Stimulated activated CD8-positive, alpha-beta memory T cell treated with anti-CD3 and anti-CD28 coated beads, Interleukin-4, amount 100 ng/mL, for 24 hours (primary cell): ENCODE measurements at places on chromosomes 2 and 18.

GRCh38 chr2:231575612-231576256 lies 16.9 kb upstream of the TEX44 start:
- DNase-seq: no peak

GRCh38 chr2:109020217-109020637 lies 31.2 kb upstream of the EDAR start:
- no peak for DNase-seq

- DNase-seq: no peak
Measured at GRCh38 chr2:220466251-220466691, 838.8 kb downstream of the SLC4A3 start.

DNA sequence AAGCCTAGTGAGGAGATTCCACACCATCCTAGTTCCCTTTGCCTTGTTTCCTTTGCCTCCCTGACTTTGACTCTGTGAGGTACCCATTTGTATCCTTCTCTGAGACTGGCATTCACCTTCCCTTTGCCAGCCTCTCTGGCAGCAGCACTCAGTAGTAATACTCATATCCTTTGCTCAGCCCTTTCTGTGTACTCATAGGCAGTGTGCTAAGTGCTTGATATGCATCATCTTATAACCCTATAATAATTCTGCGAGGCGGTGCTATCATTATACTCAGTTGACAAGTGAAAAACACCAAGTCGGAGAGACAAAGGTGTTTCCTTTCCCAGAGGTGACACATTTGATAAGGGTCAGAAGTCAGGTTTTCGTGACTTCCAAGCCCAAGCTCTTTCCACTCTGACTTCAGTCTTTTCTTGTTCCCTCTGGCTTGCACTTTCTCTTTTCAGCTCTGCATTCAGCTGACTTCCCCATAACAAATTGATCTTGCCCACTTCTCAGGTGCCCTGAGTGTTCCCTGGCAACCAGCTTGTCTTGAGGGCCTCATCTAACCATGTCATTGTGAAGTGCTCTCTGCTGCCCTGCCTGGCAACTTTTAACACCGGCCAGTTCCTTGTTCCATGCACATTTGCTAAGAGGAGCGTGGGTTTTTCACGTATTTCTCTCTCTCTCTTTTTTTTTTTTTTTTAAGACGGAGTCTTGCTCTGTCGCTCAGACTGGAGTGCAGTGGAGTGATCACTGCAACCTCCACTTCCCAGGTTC lies 94.5 kb upstream of the UPP2 start:
- no peak for DNase-seq

- DNase-seq: no peak
Measured at GRCh38 chr2:85470850-85471800, 52.6 kb downstream of the SH2D6 start.

DNA sequence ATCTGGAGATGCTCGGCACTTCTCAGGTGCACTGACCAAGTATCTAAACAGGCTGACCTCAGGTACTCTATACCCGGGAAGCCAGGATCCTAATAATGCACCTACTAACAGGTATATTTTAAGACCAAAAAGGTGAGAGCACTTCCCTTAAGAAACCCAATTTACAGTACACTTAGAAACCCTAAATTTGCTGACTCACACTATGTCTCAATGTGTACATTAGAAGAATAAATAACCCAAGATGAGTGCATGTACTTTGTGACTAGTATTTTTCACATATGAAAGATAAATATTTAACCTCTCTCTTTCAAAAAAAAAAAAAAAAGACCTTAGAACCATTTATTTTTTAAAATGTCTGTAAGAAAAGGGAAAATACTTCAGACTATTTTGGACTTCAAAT lies 118.8 kb downstream of the ZNF516 start:
- no peak for DNase-seq

- DNase-seq: no peak
Measured at GRCh38 chr2:159933040-159933726, 129.2 kb downstream of the PLA2R1 start.

GRCh38 chr18:79241755-79242154 lies 154.0 kb upstream of the NFATC1 start:
- DNase-seq: no peak

DNA sequence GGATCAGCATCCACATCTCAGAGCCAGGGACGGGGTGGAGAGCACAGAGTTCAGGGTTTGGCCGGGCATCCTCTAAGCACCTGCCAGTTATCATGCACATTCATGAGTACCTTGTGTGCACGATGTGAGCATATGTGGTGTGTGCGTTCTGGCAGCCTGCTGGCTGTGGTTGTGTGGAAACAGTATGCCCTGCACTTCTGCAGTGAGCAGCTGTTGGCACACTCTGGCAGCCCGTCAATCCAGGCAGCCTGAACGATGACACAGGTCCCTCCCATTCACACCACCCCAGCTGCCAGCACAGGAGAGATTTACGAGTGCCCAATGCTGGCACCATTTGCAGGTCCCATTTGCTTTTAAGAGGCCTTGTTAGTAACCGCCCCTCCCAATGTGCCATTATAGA lies 74.2 kb downstream of the CD8B2 start:
- DNase-seq: no peak

DNA sequence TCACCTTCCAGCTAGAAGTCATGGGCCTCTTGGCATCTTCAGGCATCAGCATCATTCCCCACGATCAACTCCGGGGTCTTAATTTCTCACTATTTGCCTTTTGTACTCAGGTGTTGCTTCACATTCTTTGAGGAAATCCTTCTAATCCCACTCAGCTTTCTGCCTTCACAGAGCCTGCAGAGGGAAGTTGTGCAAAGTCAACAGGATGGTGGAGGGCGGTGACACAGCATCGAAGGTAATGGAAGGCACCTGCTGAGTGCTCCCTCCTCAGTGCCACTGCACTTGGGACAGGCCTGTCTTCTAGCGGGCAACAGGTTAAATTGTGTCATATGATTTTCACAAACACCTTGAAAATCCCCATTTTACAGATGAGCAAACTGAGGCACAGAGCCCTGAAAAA lies 164.0 kb downstream of the EN1 start:
- DNase-seq: no peak

DNA sequence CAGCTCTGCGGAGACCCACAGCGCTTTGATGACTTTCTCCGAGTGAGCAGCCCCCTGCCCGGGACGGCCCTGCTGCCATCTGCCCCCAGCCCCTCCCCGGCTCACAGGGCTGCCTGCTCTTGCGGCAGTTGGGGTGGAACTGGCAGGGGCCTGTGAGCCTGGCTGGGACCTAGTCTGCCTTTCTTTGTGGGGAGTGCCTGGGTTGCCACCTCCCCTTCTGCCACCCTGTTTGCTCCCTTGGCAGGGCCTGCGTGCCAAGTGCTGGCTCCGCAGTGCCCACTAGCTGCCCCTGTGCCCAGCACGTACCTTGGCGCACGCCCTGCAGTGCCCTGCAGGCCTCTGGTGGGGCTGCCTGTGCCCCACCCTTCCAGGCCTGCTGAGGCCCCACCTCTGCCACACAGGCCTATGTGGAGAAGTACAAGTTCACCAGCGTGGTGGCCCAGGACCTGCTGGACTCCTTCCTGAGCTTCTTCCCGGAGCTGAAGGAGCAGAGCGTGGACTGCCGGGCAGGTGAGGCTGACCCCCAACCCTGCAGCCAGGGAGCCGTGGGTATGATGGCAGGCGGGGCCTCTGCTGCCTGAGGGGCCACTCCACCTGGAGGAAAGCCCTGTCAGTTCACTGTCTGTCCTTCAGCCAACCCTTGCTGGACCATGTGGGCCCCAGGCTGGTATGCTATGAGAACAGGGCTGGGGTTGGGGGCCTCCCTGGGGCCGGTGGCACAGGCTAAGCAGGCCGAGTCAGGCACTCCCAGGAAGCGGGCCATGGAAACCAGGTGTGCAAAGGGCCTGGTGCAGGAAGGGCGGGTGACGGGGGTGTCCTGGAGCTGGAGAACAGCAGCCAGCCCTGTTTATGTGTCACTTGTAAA lies 7.0 kb downstream of the RNPEPL1 start:
- DNase-seq: no peak

DNA sequence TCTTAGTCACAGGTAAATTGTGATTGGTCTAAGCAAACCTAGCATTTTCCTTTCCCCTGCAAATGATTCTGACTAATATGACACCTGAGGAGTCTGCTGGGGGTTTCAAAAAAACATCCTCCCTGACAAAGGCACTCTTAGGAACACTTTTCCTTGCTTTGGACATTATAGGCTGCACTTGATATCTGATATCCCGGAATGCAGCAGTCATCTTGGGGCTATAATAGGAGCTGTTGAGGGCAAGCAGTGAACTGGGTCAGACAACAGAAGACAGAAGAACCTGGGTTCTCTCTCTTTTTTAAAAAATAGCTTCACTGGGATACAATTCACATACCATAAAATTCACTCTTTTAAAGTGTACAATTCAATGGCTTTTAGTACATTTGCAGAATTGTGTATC lies 229.3 kb downstream of the RAB3GAP1 start:
- DNase-seq: no peak
